ENCODE measurements at places on chromosomes 1 and 21.

- no peak for DNase-seq
Measured at GRCh38 chr1:236342403-236343245, 51.5 kb upstream of the EDARADD start.

DNA sequence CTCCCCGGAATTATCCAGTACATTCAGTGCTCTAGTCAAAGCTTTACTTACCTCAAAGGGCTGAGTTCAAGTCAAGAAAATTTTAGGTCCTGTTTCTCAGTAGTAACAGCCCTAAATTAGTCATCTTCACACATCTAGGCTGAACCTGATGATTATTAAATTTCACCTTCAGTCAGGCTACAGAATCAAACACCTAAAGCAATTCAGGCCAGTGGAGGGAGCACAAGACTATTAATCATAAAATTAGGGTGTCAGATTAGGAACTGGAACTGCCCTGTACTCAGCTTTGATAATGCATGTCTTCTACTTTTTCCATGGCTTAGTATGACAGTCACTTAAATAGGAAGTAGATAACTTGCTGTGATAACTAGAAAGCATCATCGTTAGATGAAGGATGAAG lies 28.4 kb upstream of the BCAS2 start:
- DNase-seq, result no peak

DNA sequence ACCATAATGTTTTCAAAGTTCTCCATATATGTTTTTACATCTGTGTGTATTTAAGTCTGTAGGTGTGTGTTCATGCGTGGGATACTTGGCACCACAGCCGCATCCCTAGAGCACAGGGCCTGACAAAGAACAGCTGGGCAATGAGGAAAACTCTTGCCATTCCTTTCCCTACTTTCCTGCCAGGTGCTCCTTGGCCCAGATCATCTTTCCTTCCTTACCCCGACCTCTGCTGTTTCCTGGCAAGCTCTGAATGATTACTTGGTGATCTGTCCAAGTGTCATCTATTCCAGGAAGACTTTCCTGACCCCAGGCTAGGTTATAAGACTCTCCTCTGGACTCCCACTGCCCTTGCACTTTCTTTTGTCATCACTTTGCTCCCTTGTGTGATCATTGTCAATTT lies 123.6 kb downstream of the ELAVL4 start:
- DNase-seq, result no peak

DNA sequence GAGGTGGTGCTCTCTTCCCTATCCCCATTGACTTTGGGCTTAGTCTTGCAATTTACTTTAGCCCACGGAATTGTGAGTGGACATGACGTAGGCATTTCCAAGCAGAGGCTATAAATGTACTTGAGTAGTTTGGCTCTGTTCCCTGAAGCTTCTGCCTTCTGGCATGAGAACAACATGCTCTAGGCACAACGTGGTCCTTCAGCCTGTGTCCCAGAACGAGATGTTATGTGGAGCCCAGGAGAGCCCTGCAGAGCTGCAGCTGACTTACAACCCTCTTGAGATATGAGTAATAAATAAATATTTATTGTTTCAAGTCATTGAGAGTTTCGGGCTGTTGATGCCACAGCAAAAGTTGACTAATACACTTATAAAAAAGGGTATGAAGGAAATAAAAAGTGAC lies 105.2 kb upstream of the HMGB4 start:
- DNase-seq, result no peak

- DNase-seq, result no peak
Measured at GRCh38 chr1:119394085-119394484, 20.9 kb upstream of the HSD3B2 start.
